Activated CD4-positive, alpha-beta T cell treated with anti-CD3 and anti-CD28 coated beads, Interleukin-2, amount 10 ng/mL, durations not matched to agents 7 days and 5 days (primary cell): ENCODE measurements at places on chromosomes 1 and 21. TPM values are rescaled to one million over a fixed set of nuclear protein-coding genes. Genes with fewer than 3 reads are reported as not detected.

DNA sequence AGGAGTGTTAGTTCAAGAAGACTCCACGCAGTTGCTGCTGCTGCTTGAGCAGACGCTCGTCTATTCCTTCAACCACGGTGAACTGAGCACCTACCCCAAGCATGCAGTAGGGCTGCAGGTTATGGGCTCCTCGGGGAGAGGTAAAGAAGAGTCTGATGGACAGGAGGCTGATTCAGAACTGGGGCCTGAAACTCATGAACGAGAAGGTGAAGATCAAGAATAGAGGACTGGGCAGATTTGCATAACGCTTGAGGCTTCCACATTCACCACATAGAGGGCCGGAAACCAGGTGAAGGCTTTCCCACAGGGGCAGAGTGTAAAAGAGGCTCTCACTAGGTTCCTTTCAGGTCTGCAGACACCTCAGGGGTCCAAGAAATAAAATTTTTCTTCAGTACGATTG is 9.1 kb downstream of the ABCA4 start:
- no peak overlapping the region for H3K27ac ChIP-seq
- no peak overlapping the region for H3K4me3 ChIP-seq
- peaks cover 10% of the 10 kb centered on the region for H3K27me3 ChIP-seq
- no peaks in the 10 kb centered on the region for H3K4me1 ChIP-seq
- DNase-seq: no peak
- H3K36me3 ChIP-seq: no peaks in the 10 kb centered on the region

DNA sequence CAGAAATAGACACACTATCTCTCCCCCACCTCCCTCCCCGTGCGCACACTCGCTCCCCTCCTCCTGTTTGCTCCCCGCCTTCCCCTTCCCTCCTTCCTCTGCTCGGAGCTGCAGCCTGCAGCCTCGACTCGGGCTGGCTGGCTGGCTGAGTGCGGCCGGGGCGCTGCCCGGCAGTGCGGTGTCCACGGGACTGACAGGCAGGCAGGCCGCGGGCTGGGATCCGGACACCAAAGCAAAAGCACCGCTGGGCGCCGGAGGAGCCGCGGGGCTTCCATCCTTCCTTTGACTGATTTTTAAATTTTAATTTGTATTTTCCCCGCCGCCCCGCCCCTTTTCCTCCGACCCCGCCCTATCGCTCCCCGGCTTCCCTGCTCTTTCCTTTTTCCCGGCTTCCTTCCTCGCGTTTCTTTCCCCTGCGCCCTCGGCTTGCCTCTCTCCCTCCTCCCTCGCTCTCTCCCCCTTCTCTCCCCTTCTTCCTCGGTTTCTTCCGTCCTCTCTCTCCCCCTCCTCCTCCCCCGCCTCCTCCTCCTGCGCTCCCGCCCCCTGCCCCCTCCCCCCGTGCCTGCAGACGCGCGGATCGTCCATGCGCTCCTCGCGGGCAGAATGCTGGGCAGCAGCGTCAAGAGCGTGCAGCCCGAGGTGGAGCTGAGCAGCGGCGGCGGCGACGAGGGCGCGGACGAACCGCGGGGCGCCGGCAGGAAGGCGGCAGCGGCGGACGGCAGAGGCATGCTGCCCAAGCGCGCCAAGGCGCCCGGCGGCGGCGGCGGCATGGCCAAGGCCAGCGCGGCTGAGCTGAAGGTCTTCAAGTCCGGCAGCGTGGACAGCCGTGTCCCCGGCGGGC is 109.4 kb downstream of the NAV1 start:
- peaks cover 1% of the 10 kb centered on the region for H3K4me1 ChIP-seq
- no peak overlapping the region for H3K27ac ChIP-seq
- no peaks in the 10 kb centered on the region for H3K36me3 ChIP-seq
- H3K27me3 ChIP-seq: peaks cover 37% of the 10 kb centered on the region
- no peak overlapping the region for H3K4me3 ChIP-seq

DNA sequence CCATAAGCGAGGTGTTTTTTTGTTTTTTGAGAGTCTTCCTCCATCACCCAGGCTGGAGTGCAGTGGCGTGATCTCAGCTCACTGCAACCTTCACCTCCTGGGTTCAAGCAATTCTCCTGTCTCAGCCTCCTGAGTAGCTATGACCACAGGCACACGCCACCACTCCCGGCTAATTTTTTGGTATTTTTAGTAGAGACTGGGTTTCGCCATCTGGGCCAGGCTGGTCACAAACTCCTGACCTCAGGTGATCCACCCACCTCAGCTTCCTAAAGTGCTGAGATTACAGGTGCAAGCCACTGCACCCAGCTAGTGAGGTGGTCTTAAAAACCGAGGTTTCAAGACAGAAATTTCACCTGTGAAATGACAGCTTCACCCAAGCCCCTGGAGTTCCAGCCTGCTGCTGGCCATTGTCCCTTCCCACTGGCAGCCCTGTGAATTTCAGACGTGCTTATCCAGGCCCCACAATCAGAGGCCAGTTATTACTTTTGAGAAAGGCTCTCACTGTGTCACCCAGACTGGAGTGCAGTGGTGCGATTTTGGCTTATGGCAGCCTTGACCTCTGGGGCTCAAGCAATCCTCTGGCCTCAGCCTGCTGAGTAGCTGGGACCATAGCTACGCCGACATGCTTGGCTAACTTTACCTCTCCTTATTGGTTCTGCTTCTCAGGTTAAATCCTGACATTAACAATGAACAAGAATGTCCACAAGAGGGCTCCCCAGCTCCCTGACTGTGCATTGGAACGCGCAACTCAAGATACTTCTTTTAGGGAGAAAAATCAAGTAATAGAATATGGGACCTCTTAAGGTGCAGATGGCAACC is 19.4 kb downstream of the ENO1 start:
- DNase-seq: peak; percentile 71
- H3K36me3 ChIP-seq: peaks cover 70% of the 10 kb centered on the region
- no peaks in the 10 kb centered on the region for H3K27me3 ChIP-seq
- peaks cover 44% of the 10 kb centered on the region for H3K4me1 ChIP-seq

- DNase-seq: no peak
- no peaks in the 10 kb centered on the region for H3K4me1 ChIP-seq
- H3K27ac ChIP-seq: no peak overlapping the region
- H3K4me3 ChIP-seq: no peak overlapping the region
- H3K36me3 ChIP-seq: no peaks in the 10 kb centered on the region
Observed at GRCh38 chr1:228849011-228849541, 113.8 kb downstream of the RHOU start.

GRCh38 chr1:178629252-178630154 is 95.5 kb upstream of the RALGPS2 start:
- no peaks in the 10 kb centered on the region for H3K27me3 ChIP-seq
- DNase-seq: no peak
- H3K36me3 ChIP-seq: no peaks in the 10 kb centered on the region
- H3K4me1 ChIP-seq: no peaks in the 10 kb centered on the region
- H3K27ac ChIP-seq: no peak overlapping the region
- H3K4me3 ChIP-seq: no peak overlapping the region

DNA sequence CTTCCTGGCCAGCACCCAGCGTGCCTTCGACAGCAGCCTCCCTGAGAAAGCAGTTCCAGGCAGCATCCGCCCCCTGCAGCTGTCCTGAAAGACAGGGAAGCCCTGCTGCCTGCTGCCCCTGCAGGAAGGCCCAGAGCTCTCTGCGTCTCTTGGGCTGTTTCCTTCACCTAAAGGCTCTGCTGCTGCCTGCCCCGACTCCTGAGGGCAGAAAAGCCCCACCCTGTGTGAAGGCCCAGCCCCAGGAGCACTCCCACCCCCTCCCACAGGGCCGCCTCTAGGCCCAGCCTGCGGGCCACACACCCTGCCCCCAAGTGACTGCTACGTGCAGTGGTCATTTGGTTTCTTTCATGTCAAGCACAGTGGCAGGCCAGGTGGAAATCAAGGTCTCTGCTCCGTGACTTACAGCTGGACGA is 12.4 kb downstream of the RIPK4 start:
- H3K4me3 ChIP-seq: no peak overlapping the region
- no peaks in the 10 kb centered on the region for H3K36me3 ChIP-seq
- H3K4me1 ChIP-seq: no peaks in the 10 kb centered on the region

GRCh38 chr1:43499898-43500297 is 30.8 kb upstream of the PTPRF start:
- no peak overlapping the region for H3K27ac ChIP-seq
- peaks cover 7% of the 10 kb centered on the region for H3K27me3 ChIP-seq
- no peak overlapping the region for H3K4me3 ChIP-seq

Gene C1orf141
- not detected for total RNA-seq
